Hematopoietic multipotent progenitor cell (in vitro differentiated cells): ENCODE measurements at places on chromosomes 4 and X. TPM values are rescaled to one million over a fixed set of nuclear protein-coding genes. Genes with fewer than 3 reads are reported as not detected.

GRCh38 chrX:151515237-151515636, 48.2 kb upstream of the PASD1 start:
- no peak for DNase-seq

DNA sequence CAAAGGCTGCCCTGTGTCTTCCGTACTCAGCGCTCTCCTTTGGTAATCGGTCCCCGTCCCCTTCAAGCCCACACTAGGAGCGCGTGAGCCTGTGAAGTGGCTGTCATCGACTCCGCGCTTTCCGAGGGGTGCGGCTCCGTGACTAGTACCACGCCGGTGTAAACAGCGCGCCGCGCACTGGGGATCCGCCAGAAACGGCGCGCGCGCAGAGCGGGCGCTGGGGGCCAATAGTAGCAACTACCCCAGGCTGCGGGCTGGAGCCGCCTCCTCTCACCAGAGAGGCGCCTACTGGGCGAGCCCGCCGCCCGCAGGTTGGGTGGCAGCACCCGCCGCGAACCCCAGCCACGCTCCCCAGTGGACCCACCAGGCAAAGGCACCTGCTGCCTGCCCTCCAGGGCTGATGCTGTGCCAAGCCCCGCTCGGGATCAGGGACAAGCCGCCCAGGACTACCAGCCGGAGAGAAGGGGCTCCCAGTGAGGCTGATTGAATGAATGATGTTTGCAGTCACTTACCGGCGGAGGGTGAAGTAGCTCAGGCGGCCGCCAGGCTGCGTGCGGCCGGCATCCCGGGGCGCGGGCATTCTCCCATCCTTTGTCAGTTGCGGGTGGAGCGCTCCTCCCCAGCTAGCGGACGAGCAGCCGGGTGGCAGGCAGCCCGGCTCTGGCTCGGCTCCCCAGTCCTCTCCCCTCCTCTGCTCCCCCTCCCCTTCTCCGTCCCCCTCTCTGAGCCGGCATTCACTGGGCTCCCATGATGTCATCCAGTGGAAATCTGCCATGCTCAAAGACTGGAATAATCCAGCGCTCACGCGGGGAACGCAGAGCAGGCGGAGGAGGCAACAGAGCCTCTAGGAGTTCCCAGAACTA, 370.3 kb upstream of the SMIM31 start:
- DNase-seq: no peak

DNA sequence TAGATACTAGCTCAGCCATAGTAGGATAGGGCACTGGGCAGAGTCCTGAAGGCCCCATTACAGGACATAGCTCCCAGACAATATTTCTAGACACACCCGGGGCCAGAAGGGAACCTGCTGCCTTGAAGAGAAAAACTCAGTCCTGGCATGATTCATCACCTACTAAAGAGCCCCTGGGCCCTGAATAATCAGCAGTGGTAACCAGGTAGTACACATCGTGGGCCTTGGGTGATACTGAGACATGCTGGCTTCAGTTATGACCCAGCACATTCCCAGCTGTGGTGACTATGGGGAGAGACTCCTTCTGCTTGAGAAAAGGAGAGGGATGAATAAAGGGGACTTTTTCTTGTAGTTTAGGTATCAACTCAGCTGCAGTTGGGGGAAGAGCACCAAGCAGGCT, 104.3 kb upstream of the STK26 start:
- DNase-seq: no peak

DNA sequence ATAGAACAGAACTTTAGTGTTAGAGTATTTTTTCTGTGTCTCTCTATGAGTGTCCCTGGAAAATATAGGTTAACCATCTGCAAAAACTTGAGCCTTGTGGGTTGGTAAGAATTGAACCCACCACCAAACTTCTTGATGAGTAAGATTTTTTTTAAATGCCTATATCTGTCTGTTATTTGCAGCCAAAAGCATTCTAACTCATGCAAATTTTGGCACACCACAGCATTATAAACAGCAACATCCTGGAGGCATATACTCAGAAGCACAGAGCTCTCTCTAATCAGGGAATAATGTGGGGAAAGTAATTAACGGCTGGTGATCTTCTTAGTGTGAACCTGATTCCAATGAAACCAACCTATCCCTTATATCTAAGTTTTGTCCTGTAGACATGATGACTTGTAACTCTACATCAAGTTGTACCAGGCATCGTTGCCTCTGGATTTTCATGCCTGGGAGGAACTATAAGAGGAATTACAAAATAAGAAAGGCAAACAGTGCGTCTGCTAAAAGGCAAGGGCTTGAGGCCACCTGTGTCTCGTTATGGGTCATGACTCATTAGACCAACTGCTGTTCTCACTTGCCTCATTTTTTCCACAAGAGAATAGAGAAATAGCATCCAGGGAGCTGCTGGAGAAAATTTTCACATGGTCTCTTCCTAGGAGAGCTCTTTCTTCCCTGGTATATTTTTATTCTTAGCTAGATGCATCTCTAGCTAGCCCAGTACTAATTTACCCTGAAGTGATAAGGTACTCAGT, 202.4 kb downstream of the CHIC2 start:
- no peak for DNase-seq

- DNase-seq: no peak
These were observed 24.7 kb upstream of the NAP1L5 start for GRCh38 chr4:88722276-88722780.

DNA sequence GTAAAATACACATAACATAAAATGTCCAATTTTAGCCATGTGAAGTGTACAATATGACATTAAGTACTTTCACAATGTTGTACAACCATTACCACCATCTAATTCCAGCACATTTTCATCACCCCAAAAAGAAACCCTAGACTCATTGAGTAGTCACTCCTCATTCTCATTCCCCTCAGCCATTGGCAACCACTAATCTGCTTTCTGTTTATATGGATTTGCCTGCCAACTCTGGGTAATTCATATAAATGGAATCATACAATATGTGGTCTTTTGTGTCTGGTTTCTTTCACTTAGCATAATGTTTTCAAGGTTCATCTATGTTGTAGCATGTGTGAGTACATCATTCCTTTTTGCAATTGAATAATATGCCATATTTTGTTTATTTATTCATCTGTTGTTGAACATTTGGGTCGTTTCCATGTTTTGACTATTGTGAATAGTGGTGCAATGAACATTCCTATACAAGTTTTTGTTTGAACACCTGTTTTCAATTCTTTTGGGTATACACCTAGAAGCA, 43.0 kb downstream of the EIF2S3 start:
- DNase-seq: no peak

- no peak for DNase-seq
These were observed 54.9 kb downstream of the F8 start for GRCh38 chrX:154967603-154968002.

DNA sequence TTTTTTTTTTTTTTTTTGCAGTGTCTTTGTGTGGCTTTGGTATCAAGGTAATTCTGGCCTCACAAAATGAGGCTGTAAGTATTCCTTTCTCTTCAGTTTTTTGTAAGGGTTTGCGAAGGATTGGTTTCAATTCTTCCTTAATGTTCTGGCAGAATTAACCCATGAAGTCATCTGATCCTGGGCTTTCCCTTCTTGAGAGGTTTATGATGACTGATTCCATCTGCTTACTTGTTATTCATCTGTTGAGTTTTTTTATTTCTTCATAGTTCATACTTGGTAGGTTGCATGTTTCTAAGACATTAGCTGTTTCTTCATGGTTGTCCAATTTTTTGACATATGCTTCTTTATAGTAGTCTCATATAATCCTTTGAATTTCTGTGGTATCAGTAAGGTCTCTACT, 181.4 kb upstream of the PDE5A start:
- DNase-seq: no peak

- no peak for DNase-seq
These were observed 255.9 kb downstream of the SPRY1 start for GRCh38 chr4:123652476-123652875.

GRCh38 chrX:69285881-69286564, 120.8 kb upstream of the PJA1 start:
- DNase-seq: peak; percentile 54

GRCh38 chr4:135207531-135207930, 1005.9 kb upstream of the PABPC4L start:
- DNase-seq: no peak

GRCh38 chrX:153400146-153401132, 711 bp downstream of the PNMA6E start:
- DNase-seq: peak; percentile 22

- DNase-seq: no peak
These were observed 82.9 kb downstream of the OR13H1 start for GRCh38 chrX:131626681-131627296.

- DNase-seq: no peak
These were observed 441.2 kb upstream of the NR3C2 start for GRCh38 chr4:148883435-148883834.

DNA sequence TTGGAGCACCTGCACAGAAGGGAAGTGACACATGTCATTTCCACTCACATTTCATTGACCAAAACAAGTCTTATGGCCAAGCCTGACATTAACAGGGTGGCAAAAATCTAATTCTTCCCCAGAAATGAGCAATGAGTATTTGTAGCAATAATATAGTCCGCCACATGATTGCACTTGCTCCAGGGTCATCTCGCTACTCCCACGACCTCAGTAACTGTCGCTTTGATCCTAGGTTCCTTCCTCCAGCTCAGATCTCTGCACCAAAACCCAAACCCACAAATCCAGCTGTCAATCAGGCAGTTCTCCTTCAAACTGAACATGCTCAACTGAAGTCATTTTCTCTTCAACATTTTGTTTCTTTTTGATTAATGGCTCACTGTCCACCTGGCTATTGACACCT, 25.2 kb upstream of the PTTG2 start:
- no peak for DNase-seq

GRCh38 chrX:24774650-24775049, 80.9 kb downstream of the POLA1 start:
- DNase-seq: no peak

DNA sequence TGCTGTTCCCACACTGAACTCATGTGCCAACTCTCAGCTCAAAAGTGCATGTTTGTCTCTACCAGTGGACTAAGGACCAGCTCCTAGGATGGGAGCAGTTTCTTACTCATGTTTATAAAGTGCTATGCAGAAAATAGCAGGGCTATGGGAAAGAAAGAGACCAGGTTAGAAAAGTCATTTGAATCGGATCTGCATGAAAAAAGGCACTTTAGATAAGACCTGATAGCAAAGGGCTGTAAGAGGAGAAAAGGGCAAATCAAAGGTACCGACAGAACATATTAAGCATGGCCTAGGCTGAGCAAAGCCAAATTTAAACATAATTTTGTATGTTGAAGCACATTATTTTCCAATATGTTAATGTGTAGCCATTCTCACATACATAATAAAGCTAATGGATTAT, 362.3 kb upstream of the ZFP42 start:
- DNase-seq: no peak

GRCh38 chr4:162865102-162865501, 301.6 kb downstream of the NAF1 start:
- DNase-seq: no peak

DNA sequence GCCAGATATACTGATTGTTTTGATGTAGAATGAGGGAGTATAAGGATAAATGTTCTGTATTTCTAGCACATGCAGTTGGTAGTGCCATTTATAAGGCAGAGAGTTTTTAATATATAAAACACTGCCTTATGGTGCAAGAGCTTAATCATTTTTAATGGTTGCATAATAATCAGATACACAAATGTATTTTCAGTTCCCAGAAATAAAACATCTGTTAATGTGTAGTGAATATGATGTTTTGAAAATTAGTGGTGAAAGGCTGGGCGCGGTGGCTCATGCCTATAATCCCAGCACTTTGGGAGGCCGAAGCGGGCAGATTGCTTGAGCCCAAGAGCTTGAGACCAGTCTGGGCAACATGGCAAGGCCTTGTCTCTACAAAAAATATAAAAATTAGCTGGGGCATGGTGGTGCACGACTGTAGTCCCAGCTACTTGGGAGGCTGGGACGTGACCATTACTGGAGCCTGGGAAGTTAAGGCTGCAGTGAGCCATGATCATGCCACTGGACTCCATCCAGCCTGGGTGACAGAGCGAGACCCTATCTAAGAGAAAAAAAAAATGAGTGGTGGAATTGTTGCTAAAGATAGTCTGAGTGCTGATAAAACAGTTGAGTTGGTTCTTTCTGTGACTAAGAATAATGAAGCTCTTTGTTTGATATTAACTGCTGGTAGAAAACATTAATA, 29.3 kb downstream of the CLCN3 start:
- DNase-seq: no peak

DNA sequence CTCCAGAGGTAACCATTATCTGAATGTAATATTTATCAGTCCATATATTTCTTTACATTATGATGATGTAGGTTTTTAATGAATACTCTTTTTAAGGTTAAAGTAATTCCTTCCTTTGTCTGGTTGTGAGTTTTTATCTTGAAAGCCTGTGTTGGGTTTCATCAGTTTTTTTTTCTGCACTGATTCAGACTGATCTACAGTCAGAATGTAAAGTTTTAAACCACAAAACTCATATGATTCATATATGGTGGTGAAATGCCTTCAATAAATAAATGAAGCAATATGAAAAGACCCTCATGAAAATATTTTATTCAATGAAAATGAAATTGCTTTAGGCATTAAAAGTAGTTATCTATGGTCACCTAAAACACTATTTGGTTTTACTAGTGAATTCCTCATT, 47.1 kb downstream of the SORBS2 start:
- DNase-seq: no peak

GRCh38 chrX:14290335-14290734, 239.0 kb upstream of the GLRA2 start:
- DNase-seq: no peak

GRCh38 chrX:107603429-107604159, 24.7 kb upstream of the PRPS1 start:
- DNase-seq: no peak

GRCh38 chr4:179719766-179720450, 2277.7 kb upstream of the AGA start:
- DNase-seq: no peak

- no peak for DNase-seq
These were observed 8.4 kb upstream of the FHL1 start for GRCh38 chrX:136138939-136139338.

The MAGEE1 gene
- 2.4 TPM for total RNA-seq

The TLR1 gene
- 13.2 TPM for total RNA-seq

The LPAR4 gene
- total RNA-seq: 0.27 TPM

The KLHL13 gene
- 10.0 TPM for total RNA-seq

The BEX3 gene
- 61.1 TPM for total RNA-seq

The TRO gene
- total RNA-seq: 38.8 TPM

The FOXO4 gene
- 22.4 TPM for total RNA-seq

The CSN1S1 gene
- total RNA-seq: not detected

The MAGEA9B gene
- total RNA-seq: not detected

The ZNF711 gene
- 19.1 TPM for total RNA-seq
